Gastrocnemius medialis (tissue), 4 donors: ENCODE measurements at places on chromosomes 6 and 20. TPM values are rescaled to one million over a fixed set of nuclear protein-coding genes. Genes with fewer than 3 reads are reported as not detected.

Gene HNF4A
- total RNA-seq = not detected

Gene HCK
- 3.8 TPM for total RNA-seq

Gene OTOR
- total RNA-seq = not detected

Gene RSPO3
- total RNA-seq = 7.5 TPM

Gene RGS17
- total RNA-seq = not detected

Gene PRL
- not detected for total RNA-seq

Gene OPRL1
- total RNA-seq = 0.15 TPM

Gene NOTCH4
- total RNA-seq = 18.2 TPM

Gene GCNT2
- total RNA-seq = 0.27 TPM

Gene TNFRSF6B
- total RNA-seq = 1.7 TPM

Gene TMEM200A
- 0.29 TPM for total RNA-seq

Gene ENPP5
- 11.7 TPM for total RNA-seq

Gene LHFPL5
- total RNA-seq = not detected

Gene PLG
- not detected for total RNA-seq

Gene APCDD1L
- total RNA-seq = 0.22 TPM
